ENCODE measurements at places on chromosomes 2 and 18.

- no peak for DNase-seq
Measured at GRCh38 chr18:55048892-55049291, 89.6 kb upstream of the CCDC68 start.

DNA sequence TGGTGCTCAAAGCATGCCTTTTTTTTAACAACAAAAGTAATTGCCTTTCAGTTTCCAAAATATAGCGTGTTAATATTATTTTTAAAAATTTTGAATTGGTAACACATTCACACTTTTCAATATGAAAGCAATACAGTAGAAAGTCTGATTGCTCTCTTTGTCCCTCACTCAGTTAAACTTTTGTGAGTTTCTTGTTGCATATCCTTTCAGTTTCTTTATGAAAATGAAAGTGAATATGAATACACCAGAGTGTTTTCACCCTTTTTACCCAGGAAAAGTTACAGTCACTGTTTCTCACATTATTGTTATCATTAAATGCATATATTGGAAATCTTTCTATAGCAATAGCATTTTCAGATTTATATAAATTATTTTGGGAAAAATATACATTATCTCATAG, 377.4 kb upstream of the CRIM1 start:
- DNase-seq = no peak

DNA sequence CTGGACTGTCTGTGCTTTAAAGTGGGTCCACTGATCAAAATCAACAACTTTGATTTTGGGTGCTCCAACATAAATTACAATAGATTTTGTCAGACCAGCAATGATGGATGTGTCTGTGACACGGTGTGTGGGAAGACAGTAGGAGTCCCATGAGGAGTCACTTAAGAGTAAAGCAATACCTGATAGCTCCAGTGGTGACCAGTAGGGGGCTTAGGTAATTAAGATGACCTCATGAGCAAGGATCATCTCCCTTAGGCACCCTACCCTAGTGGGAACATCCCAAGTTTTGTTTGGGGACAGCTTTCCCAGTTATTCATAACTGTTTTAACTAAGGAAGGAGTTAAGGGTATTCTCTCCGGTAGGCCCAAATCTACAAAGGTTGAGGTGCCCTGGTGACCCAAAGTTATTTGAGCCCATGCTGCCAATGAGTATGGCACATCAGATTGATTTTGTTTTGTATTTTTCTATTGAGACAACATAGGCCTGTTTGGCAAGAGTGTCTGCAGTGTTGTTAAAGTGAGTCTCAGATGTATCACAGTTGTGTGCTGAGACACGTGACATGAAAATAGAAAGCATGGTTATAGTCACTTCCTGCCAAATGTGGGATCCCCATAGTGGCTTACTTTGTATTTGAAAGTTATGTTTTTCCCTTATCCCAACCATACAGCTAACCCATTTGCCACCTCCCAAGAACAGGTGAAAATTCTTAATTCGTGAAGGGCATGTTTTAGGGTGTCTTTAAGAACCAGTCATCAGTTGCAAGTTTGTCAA, 1337.6 kb upstream of the SLC39A10 start:
- peak; percentile 51 for DNase-seq

DNA sequence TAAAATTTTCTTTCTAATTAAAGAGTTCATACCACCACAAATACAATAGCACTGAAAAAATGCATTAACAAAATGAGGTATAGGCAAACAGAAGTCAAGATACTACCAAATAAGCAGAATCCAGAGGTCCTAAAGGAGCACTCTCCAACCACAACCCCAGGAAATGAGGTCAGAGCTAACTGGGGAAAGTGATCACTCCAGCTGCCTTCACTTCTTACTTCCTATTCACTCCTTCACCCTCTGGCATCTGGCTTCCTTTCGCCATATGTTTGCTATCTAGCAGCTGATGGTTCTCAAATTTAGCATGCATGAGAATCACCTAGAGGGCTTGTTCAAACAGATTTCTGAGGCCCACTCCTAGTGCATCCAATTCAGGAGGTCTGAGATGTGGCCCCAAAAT, 212.6 kb upstream of the ACVR2A start:
- DNase-seq = no peak

DNA sequence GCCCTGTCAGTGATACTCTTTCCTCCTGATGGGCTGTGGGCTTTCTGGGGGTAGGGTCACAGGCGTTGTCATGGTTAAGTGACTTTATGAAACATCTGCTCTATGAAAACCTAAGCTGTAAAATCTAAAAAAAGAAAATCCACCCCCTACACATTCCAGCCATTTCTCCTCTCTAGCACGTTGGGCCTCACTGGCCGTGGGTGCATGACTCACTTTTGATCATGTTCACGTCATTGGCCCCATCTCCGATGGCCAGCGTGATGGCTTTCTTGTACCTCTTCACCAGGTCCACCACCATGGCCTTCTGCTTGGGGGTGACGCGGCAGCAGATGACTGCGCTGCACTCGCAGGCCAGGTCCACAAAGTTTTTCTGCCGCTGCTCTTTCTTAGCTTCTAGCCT, 39.3 kb upstream of the NARS1 start:
- DNase-seq = no peak

GRCh38 chr2:219508971-219509779, 5.1 kb upstream of the ASIC4 start:
- no peak for DNase-seq

DNA sequence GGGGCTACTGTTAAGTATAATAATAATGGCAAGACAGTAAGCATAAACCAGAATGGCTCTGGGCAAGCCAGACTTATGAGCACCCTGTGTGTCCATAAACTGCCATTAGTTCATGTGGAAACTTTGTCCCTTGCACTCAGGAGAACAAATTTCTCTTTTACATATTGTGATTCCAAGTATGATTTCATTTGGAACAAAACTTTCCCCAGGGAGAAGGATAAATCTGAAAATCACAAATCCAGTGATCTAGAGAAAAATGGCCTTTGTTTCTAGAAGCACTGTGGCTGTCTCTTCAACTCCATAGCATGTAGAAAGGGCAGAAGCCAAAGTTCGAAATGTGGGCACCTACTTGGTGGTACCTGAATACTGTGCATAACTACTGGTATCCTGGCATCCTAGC, 823.7 kb upstream of the SOX11 start:
- no peak for DNase-seq

All from mesendoderm (in vitro differentiated cells).